ENCODE measurements at places on chromosomes 13 and 19.

DNA sequence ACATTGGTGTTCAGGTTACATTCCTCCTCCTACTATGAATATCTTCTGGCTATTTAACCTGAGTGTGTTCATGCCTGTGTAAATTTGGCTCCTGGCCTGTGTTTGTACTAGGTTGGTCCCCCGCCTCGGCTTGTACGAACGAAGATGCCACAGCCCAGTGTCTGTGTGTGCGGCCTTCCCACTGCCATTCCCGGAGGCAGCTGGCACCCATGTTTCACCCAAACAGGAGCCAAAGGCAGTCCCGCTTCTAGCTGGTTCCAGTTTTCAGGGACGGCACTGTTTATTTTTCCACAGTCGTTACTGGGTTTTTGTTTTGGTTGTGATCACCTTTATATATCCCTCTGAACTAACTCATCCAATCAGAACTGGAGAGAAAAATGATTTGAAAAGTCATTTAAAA is 102.5 kb upstream of the ZNF536 start:
- peaks cover 55% of the 10 kb centered on the region for H3K27me3 ChIP-seq
- no peak overlapping the region for H3K4me3 ChIP-seq
- H3K36me3 ChIP-seq, result peaks cover 3% of the 10 kb centered on the region
- H3K27ac ChIP-seq, result no peak overlapping the region
- DNase-seq, result no peak
- peaks cover 3% of the 10 kb centered on the region for H3K4me1 ChIP-seq

DNA sequence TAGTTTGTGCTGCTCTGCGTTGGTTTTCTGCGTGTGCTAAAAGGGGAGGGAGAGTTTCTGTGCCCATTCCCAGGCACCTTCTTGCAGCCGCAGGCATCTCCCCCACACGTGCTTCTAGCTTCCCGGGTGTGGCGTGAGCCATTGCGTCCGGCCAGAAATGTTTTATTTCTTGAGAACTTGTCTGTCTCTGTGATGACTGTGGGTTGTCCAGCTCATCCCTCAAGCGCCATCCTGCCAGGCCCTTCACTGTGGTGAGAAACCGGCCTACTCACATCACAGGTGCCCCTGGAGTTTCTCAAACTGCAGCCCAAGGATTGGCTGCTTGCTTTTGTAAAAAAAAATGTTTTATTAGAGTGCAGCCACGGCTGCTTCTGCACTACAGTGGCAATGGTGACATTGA is 24.2 kb downstream of the EPN1 start:
- no peak for DNase-seq
- H3K36me3 ChIP-seq, result peaks cover 46% of the 10 kb centered on the region
- H3K4me3 ChIP-seq, result no peak overlapping the region
- no peak overlapping the region for H3K27ac ChIP-seq
- no peaks in the 10 kb centered on the region for H3K4me1 ChIP-seq
- H3K27me3 ChIP-seq, result no peaks in the 10 kb centered on the region

- H3K4me3 ChIP-seq, result no peak overlapping the region
- H3K27ac ChIP-seq, result no peak overlapping the region
- H3K36me3 ChIP-seq, result no peaks in the 10 kb centered on the region
- peaks cover 7% of the 10 kb centered on the region for H3K27me3 ChIP-seq
- peaks cover 6% of the 10 kb centered on the region for H3K4me1 ChIP-seq
These were observed 7.8 kb upstream of the RAB3A start for GRCh38 chr19:18211683-18212082.

DNA sequence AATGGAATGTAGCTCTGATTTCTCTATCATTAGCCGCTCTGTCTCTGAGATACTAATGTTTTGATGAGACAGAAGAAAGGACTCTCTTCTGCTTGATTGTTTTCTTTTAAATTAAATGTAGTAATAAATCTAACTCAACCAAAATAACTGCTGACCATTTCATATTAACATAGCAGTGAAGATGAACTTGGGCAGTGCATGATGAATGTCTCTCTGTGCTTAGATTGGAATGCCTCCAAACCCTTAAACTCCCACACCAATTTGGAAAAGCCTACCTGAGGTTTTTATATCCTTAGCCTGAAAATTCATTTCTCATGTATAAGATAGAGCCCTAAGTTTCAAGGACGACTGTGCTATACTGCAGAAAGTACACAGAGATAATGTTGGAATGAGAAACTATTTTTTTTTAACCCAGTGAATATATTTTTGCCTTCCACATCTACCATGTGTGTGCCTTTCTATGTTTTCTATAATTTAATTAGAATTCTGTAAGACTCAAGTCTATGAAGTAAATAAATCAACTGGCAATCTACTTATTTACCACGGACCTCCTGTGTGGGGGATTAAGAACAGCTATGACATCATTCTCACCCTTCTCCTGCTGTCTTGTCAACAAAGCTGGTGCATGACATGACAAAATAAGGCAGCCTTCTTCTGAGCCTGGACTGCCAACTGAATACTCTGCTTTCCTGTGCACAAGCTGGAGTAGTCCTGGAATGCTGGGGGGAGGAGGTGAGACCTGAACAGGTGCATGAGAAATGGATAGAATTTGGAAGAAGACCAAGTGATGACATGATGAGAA is 155.5 kb downstream of the FGF9 start:
- H3K4me3 ChIP-seq, result no peak overlapping the region
- DNase-seq, result no peak
- H3K36me3 ChIP-seq, result no peaks in the 10 kb centered on the region
- H3K27me3 ChIP-seq, result no peaks in the 10 kb centered on the region
- peak overlapping the region; percentile 88 for H3K27ac ChIP-seq

DNA sequence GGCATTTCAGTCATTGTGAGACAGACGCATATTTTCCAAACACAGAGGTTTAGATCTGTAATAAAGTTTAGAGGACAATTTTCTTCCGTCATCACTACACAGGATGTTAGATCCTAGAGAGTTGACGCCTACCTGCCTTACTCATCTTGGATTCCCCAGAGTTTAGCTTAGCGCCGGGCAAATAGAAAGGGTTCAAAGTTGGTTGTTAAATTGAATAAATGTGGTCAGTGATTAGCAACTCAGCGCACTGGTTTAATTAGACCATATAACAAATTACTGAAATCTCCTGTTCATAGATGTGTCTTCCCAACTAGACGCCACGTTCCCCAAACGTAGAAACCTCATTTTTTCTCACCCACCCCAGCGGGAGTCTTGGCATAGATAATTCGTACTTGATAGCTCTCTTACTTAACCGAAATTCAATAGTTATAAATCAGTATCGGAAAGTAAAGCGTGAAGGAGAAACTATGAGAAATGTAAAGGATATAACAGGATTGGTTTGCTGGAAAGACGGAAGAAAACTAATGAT is 726 bp upstream of the UFM1 start:
- H3K27me3 ChIP-seq, result no peaks in the 10 kb centered on the region
- no peak for DNase-seq
- H3K4me1 ChIP-seq, result peaks cover 37% of the 10 kb centered on the region
- peak overlapping the region; percentile 99 for H3K27ac ChIP-seq

DNA sequence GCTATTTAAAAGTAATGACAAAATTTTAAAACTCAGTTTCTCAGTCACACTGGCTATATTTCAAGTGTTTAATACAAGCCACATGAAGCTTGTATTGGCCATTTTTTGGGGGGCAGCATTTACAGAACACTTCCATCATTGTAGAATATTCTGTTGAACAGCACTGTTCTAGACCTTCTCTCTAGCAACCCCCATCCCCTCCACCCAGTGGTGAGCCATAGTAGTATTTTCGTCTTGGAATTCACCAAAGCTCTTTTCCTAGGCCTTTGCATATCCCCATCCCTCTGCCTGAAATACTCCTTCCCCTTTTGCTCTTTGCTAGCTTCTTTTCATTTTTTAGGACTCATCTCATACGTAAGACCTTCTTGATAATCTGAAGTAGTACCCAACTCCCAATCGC is 99.5 kb downstream of the ZC3H13 start:
- no peak overlapping the region for H3K27ac ChIP-seq
- no peak for DNase-seq
- H3K36me3 ChIP-seq, result peaks cover 33% of the 10 kb centered on the region
- no peaks in the 10 kb centered on the region for H3K27me3 ChIP-seq
- no peak overlapping the region for H3K4me3 ChIP-seq

Measured in mesothelial cell of epicardium (in vitro differentiated cells).